ENCODE measurements at places on chromosomes 6 and 20.
A peak's percentile ranks its signal among the peaks of the same experiment; 100 is the strongest.

DNA sequence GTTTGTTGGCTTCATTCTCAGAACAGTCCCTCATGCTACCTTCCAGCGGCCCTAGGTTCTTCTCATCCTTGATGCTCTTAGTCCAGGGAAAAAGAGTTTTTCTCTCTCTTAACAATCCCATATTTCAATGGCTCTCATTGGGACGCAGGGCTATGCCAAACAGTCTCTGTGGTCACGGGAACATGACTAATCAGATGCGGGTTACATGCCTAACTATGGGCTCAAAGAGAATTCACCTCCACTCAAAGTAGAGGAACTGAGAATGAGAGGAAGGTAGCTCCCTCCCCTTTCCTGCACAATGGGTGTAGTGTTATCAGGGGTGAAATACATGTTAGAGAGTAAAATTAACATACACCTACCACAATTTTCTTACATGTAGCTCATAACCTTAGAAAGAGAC lies 18.1 kb upstream of the ATRN start:
- no peak for DNase-seq

- DNase-seq = no peak
Observed at GRCh38 chr6:93120154-93120742, 299.1 kb downstream of the EPHA7 start.

- no peak for DNase-seq
Observed at GRCh38 chr6:169223006-169223405, 30.6 kb downstream of the THBS2 start.

GRCh38 chr6:44247338-44248302 lies 719 bp downstream of the HSP90AB1 start:
- peak; percentile 83 for DNase-seq

GRCh38 chr20:58022711-58023110 lies 205.7 kb downstream of the ANKRD60 start:
- no peak for DNase-seq

GRCh38 chr6:35428421-35429149 lies 23.6 kb upstream of the FANCE start:
- DNase-seq = no peak
